ENCODE measurements at places on chromosomes 13 and 19.
A peak's percentile ranks its signal among the peaks of the same experiment; 100 is the strongest.

DNA sequence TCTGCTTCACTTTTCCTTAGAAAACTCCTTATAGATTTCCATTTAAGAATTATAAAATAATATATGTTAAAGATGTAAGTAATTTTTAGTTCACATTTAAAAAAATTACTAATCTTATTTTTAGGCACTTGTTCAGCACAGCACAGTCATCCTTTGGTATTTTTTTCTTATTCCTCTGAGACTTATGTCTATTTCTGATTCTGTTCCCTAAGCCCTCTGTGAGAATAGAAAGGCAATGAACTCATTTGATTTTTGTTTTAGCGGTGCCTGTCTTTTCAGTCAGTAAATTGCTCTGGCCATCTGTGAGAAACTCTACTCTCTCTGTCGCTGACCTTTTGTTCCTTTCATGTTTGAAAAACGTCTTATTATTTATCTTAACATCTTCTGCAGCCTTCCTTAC lies 168.1 kb downstream of the PCDH17 start:
- no peak for DNase-seq

DNA sequence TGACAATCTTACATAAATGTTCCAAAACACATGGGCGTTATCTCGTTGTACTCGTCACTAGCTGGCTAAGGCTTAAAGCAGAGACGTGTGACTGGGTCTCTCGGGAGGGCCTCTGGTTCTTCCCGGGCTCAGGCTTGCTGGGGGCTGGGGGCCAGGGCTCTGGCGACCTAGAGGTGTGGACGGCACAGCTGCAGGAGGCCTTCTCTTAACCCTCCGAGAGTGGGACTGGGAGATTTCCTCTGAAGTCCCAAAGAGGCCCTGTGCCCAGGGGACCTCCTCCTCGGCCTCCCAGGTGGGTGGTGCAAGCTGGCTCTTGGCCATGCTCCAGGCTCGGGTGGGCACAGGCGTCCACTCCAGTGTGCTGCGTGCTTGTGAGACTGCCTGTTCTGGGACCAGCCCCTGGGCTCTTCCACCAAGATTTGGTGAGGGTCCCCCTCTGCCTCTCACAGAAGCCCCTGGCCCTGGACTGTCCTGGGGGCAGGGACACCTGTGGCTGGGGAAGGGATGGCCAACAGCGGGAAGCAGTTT lies 2.2 kb downstream of the CAPS start:
- no peak for DNase-seq

DNA sequence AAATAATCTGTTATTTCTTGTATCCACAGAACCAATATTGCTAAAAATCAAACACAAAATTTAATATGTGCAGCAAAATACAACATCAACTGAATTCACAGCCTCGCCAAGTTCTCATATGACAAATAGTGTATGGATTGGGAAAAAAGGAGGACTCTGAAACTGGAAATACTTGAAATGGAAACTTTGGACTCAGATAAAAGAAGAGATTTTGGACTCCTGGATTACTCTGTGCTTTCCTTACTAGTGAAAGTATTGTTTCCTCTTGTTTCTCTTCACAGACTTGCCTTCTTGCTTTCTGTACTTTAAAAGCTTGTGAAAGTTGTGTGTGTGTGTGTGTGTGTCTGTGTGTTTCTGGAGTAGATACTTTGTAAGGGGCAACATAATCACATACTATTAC lies 1596.3 kb downstream of the PCDH9 start:
- no peak for DNase-seq

DNA sequence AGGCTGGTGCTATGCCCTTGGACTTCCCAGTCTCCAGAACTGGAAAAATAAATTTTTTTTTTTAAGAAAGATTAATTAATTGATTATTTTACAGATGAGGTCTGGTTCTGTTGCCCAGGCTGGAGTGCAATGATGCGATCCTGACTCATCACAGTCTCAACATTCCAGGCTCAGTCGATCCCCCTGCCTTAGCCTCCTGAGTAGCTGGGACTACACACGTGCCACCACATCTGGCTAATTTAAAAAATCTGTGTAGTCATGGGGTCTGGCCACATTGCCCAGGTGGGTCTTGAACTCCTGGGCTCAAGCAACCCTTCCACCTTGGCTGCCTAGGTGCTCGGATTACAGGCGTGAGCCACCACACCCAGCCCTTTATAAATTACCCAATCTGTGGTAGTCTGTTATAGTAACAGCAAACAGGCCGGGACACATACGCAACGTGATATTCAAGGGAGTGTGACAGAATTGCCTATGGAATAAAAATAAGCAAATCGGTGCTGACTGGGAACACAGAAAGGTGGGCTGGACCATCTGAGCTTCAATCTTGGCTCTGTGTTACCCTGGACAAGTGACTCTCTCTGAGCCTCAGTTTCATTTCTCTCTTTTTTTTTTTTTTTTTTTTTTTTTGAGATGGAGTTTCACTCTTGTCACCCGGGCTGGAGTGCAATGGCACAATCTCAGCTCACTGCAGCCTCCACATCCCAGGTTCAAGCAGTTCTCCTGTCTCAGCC lies 42.8 kb downstream of the PIN1 start:
- no peak for DNase-seq

GRCh38 chr13:112732679-112733078 lies 42.8 kb downstream of the ATP11A start:
- DNase-seq = no peak

GRCh38 chr19:40619333-40620160 lies 18.4 kb downstream of the LTBP4 start:
- DNase-seq = no peak

DNA sequence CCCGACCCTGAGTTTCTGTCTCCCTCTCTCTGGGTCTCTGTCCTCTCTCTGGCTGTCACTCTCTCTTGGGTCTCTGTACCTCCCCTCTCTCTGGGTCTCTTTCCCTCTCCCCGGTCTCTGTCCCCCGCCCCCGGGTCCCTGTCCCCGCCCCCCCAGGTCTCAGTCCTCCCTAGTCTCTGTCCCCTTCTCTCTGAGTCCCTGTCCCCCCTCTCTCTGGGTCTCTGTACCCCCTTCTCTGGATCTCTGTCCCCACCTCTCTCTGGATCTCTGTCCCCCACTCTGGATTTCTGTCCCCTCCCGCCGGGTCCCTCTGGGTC lies 2.3 kb upstream of the FTL start:
- DNase-seq = no peak

- DNase-seq = no peak
Measured at GRCh38 chr13:94825507-94825906, 113.2 kb upstream of the SOX21 start.

DNA sequence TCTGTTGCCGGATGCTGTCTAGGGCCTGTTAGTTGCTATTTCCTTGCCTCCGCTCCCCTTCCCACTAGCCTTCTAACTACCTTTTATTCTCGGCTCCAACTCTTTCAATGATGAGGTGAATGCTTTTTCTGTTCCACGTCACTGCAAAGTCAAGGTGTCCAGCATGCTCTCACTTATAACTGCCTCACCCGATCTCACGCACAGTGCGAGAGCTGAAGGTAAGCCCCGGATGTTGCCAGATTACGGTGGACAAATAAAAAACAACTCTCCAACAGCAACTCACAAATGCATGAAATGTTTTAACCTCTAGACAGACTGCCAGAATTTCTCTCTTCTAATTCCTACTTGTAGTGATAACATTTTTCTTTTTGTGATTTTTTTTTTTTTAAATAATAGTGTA lies 169.9 kb downstream of the STK24 start:
- peak; percentile 55 for DNase-seq

GRCh38 chr13:33184112-33184490 lies 101.5 kb downstream of the STARD13 start:
- DNase-seq = no peak

DNA sequence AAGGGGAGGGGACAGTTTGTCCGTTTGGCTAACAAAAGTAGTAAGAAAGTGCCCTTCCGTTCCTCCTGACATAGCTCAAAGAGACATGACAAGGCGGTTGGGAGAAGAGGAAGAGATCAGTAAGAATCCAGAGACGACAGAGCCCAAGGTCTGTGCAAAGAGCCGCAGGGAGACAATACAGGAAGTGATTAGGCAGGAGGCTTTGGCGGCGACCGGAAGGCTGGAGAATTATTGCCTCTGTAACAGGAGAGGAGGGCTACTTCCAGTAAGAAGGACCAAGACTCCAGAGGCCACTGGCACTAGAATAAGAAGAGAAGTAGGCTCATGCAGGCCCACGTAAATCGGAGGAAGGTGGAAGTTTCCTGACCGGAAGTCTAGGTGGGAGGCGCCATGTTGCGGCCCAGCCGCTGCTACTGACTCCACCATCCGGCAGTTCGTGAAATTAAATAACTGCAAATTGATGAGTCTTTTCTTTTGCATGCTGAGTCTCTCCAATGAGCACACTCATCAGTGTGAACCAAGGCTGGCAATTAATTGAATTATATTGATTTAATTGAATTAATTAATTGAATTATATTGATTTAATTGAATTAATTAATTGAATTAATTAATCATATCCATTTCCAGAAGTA lies 9.9 kb downstream of the RFX2 start:
- no peak for DNase-seq

GRCh38 chr13:98014766-98015165 lies 61.3 kb downstream of the IPO5 start:
- no peak for DNase-seq

DNA sequence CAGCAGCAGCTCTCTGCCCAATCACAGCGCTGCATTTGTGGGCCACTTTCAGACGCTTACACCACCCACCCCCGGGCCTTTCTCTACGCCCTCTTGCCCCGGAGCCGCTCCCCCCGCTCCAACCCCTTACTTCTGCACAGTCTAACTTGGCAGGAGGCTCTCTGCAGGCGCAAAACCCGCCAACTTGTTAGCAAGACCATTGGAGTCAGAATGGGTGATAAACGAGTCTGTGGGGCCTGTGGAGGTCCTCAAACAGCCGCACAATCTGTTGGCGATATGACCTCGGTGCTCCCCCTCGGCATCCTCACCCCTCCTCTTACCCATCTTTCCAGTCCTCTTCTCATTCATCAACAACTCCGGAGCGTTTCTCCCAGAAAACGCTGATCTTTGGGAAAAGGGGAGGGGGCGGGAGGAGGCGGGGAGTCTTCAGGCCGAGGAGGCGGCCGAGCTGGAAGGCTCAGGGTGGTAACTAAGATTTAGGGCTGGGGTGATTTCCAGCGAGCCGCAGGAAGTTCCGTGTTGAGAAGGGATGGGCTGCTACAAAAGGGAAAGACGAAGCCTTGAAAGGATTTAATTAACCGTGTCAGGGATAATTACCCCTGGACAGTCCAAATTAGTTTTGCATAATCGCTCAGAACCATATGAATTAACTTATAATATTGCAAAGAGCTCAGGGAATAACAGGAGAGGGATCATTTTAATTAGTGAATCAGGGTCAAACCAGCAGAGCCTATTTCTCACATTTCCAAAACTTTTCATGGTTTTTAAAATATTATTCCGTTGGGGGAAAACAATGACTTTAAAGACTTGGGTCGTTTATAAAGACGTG lies 4.1 kb downstream of the SOX21 start:
- no peak for DNase-seq

DNA sequence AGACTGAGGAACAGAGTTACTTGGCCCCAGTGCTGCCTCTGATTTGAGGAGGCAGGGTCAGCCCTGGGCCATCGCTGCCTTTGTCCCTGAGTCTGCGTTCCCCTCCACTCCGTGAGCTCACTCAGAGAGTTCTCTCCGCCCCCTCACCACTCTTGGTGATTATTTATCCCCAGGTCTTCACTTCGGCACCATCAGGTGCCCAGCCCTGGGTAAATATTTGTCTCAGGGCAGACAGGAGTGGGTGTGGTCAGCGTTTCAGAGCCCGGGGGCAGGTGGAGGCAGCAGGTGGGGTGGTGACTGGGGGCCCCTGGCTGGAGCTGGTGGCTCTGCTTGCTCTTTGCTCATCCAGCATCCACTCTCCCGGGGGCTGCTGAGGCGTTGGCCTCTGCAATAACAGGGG lies 20.6 kb downstream of the PPP1R37 start:
- peak; percentile 92 for DNase-seq

GRCh38 chr13:95231393-95231792 lies 69.9 kb downstream of the ABCC4 start:
- no peak for DNase-seq

DNA sequence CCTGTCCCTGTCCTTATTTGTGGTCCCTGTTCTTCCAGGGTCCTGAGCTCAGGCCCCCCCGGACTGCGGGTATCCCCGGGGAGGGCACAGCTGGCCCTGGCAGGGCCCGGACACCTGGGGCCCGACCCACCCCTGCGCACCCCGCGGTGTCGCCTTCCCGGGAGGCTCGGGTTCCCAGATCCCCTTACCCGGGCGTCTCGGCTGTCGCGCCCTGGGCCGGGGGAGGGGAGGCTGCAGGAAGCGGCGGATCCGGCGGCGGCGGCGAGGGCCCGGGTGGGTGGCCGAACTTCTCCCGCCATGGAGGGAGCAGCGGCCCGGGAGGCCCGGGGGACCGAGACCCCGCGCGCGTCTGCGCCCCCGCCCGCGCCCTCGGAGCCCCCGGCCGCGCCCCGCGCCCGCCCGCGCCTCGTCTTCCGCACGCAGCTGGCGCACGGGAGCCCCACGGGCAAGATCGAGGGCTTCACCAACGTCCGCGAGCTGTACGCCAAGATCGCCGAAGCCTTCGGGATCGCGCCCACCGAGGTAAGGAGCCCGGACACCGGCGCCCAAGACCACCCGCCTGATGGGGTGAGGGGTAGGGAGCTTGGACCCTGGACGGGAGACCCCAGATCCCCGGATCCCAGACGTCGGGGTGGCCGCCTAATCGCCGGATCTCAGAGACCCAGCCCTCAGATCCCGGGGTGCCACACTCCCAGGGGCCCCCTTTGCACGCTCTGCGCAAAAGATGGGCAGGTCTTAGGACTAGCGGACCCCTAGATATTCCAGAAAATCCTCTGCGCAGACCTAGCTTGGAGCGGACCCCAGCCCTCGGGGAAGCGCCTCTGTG lies at the start of gene GIPC3:
TSS of gene GIPC3 (plus strand) at position 178 of the 826 bp plus-strand sequence. CDS start at position 298, 120 bp downstream.
- no peak for DNase-seq

DNA sequence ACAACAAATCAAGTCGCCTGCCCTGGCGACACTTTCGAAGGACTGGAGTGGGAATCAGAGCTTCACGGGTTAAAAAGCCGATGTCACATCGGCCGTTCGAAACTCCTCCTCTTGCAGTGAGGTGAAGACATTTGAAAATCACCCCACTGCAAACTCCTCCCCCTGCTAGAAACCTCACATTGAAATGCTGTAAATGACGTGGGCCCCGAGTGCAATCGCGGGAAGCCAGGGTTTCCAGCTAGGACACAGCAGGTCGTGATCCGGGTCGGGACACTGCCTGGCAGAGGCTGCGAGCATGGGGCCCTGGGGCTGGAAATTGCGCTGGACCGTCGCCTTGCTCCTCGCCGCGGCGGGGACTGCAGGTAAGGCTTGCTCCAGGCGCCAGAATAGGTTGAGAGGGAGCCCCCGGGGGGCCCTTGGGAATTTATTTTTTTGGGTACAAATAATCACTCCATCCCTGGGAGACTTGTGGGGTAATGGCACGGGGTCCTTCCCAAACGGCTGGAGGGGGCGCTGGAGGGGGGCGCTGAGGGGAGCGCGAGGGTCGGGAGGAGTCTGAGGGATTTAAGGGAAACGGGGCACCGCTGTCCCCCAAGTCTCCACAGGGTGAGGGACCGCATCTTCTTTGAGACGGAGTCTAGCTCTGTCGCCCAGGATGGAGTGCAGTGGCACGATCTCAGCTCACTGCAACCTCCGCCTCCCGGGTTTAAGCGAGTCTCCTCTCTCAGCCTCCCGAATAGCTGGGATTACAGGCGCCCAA lies at the start of gene LDLR:
TSS of gene LDLR (plus strand) at position 210 of the 760 bp plus-strand sequence. CDS start at position 296, 86 bp downstream.
- DNase-seq = peak; percentile 75

All from NCI-H1417 (cell line).